ENCODE measurements at places on chromosomes 1 and 21. TPM values are rescaled to one million over a fixed set of nuclear protein-coding genes. Genes with fewer than 3 reads are reported as not detected.

DNA sequence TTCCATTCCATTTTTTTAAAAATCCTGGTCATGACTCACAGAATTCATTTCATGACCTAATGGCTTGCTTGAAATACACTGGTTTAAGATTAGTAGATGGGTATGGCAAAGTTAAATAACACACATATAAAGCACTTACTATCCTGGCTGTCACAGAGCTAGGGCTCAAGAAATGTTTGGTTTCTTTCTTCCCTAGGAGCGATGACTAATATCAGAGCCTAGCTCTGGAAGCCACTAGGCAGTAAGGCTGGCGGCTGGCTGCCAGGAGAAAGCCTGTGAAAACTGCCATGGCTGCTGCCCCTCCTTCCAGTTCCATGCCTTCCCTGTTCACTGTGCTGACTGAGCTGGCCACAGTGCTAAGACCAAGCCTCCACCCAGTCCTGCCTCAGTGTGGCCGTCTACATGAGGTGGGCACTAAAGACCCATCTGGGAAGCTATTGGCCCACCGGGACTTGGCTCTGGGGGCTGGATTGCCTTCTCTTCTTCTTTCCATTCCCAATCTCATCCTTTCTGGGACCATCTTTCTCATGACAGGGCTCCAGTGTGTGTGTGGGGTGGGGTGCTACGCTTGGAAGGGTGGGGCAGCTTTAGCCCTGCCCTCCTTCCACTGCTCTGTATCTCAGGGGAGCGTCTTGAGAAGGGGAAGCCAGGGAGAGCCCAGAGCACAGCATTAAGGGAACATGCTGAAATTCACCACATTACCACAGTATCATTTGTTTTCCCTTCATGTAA lies 10.8 kb upstream of the ASCL5 start:
- no peak for DNase-seq

DNA sequence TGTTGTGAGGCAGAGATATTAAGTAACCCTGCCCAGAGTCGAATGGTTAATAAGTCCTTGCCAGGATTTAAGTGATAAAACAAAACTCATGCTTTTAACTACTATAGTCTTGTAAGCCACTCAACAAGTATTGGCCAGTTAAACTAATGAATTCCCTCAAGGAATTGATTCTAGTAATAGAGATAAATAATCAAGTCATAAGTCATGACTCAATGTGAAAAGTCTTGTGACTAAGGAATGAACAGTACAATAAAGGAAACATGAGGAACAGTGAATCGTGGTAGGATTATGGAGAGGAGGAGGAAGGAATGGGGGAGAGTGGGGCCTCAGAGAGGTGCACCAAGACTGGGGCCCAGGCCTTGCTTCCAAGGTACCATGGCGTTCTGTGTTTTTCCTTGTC lies 104.7 kb downstream of the FGGY start:
- DNase-seq, result no peak

GRCh38 chr21:32448803-32449594 lies 36.5 kb downstream of the EVA1C start:
- DNase-seq, result no peak

GRCh38 chr1:212816567-212817278 lies 25.0 kb downstream of the TATDN3 start:
- DNase-seq, result no peak

- DNase-seq, result no peak
Observed at GRCh38 chr1:209390764-209391163, 192.8 kb upstream of the CAMK1G start.

DNA sequence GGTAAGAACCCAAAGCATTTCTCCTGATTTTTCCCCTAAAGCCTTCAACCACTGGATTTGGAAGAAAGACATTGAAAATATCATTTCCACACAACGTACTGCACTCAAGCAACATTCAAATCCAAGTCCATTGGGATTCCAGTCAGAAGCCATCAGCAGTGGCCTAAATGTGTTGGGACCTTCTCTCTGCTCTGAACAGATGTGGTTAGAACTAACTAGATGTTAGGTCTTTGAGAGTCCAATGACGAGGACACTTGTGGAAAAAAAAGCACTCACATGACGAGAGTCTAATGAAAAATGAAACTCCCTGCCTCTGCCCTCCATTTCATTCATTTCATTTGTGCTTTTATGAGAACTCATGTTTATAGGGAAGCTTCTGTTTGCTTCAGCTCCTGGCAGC lies 382.3 kb downstream of the SIPA1L2 start:
- no peak for DNase-seq

DNA sequence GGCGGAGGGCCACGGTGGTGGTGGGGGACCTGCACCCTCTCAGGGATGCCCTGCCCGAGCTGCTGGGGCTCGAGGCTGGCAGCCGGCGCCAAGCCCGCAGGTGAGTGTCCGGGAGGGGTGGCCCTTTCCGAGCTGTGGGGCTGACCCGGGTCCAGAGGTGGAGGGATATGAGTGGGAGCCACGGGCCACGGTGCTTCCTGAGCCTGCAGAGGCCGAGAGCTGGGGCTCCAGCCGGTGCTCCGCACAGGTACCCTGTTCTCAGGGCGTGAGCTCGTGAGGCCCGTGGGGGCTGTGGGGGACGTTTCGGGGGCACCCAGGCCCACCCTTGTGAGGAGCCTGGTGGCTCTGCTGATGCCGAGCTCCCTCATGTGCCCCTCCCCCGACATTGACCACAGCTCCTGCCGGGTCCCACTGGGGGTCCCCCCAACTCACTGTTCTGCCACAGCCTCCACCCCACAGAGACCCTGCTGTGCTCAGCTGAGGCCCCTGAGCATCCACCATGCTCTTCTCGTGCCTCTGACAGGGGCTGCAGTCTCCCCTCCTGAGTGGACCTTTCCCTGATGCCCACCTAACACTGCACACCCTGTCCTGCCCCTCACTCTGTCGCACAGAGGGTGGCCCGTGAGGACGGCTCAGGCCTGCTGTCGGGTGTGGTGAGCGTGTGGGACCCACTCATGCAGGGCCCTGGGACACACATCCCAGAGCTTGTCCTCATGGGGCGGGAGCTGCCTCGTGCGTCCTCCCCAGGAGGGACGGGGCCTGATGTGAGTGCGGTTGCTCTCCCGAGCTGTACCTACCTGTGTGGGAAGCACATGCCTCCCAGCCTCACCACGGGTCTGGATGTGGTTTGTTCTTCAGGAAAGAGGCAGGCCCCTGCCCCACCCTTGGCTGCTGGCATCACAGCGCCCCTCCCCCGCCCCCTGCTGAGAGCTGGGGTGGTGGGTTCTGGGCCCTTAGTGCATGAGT lies 27.5 kb downstream of the SLX9 start:
- DNase-seq, result no peak

- DNase-seq, result peak; percentile 50
Observed at GRCh38 chr1:22416555-22417454, 34.8 kb upstream of the ZBTB40 start.

DNA sequence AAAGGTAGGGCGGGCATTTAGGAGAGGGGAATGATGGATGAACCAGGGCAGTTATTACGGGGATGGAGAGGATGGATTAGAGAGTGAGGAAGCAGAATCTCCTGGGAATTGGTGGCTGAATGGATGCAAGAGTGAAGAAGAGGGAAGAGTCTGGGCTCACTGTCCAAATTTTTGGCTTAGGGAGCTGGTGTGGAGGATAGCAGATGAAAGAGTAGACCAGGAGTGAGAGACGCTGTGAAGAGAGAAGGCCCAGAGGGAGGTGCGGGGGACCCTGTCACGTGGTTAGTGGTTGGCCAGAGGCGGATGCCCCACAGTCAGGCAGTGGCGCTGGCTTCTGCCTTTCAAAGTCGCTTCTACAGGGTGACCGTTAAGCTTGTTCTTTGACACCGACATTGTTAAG lies 78.4 kb downstream of the PEX14 start:
- DNase-seq, result no peak

DNA sequence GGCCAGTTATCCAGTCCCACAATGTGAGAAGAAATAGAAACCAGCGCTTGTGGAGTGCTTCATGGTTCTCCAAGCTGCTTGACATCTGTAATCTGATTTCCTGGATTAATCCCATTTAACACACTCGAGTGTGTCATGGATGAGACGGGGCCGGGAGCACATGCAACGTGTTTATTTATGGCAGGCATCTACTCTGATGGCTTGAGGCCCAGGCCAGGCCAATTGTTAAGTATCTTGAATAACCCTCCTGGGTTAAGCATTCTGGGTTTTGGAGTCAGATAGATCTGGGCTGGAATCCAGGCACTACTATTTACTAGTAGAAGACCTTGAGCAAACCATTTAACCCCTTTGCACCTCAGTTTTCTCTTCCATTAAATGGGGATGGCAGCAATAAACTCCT lies 37.5 kb upstream of the LAPTM5 start:
- no peak for DNase-seq

DNA sequence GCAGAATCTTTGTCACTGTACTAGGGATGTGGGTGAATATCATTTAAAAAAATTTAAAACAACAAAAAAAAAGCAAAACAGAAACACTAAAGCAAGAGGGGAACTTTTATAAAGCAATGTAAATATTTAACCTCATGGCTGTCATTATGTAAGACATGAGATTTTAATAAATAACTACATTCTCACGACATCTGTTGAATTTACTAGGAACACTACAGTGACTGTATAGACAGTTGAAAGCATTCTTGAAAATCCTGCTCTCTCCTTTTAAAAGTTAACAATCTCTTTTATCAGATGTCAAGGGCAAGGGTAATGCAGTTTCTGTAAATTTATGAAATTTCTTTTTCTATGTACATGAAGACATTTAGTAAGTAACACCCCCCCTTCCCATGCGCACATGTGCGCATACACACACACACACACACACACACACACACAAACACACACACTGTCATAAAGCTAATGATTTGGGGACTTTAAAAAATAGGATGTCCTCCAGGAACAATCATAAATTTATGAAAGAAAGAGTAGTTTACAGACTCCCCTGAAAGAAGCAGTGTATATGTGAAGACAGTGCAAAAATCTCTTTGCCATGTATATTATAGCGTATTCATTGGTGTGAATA lies 51.7 kb downstream of the PROX1 start:
- DNase-seq, result no peak

GRCh38 chr1:32353431-32353830 lies 8.9 kb downstream of the FAM229A start:
- no peak for DNase-seq

- no peak for DNase-seq
Observed at GRCh38 chr1:172378109-172378760, 42.2 kb upstream of the C1orf105 start.

- DNase-seq, result no peak
Observed at GRCh38 chr1:18945401-18945849, 11.1 kb downstream of the IFFO2 start.

- DNase-seq, result no peak
Observed at GRCh38 chr1:201779351-201779880, 49.5 kb upstream of the IPO9 start.

DNA sequence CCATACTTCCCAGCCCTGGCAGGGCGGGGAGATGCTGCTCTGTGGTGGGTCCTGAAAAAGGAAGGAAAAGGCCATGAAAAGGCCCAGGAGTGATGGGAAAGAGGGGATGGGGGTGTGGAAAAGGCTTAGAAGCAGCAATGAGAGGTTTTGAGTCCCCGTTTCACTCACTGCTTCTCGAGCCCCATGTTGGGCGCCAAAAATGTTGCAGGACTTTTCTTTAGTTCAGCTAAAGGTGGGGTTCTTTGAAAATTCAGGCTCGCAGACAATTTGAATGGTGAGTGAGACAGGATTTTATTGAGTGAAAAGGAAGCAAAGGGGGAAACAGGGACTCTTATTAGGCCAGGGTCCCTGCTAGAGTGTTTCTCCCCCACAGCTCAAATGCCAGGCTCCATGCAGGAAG lies 93.1 kb downstream of the MRPS6 start:
- no peak for DNase-seq

GRCh38 chr1:145874646-145875045 lies 11.0 kb downstream of the ANKRD35 start:
- no peak for DNase-seq

- DNase-seq, result peak; percentile 36
Observed at GRCh38 chr1:21344750-21345443, 54.6 kb upstream of the ECE1 start.

GRCh38 chr1:207519505-207520399 lies 23.8 kb downstream of the CR1 start:
- no peak for DNase-seq

- DNase-seq, result no peak
Observed at GRCh38 chr1:168991667-168992475, 114.6 kb upstream of the ATP1B1 start.

GRCh38 chr1:18805150-18805879 lies 54.1 kb downstream of the TAS1R2 start:
- no peak for DNase-seq

DNA sequence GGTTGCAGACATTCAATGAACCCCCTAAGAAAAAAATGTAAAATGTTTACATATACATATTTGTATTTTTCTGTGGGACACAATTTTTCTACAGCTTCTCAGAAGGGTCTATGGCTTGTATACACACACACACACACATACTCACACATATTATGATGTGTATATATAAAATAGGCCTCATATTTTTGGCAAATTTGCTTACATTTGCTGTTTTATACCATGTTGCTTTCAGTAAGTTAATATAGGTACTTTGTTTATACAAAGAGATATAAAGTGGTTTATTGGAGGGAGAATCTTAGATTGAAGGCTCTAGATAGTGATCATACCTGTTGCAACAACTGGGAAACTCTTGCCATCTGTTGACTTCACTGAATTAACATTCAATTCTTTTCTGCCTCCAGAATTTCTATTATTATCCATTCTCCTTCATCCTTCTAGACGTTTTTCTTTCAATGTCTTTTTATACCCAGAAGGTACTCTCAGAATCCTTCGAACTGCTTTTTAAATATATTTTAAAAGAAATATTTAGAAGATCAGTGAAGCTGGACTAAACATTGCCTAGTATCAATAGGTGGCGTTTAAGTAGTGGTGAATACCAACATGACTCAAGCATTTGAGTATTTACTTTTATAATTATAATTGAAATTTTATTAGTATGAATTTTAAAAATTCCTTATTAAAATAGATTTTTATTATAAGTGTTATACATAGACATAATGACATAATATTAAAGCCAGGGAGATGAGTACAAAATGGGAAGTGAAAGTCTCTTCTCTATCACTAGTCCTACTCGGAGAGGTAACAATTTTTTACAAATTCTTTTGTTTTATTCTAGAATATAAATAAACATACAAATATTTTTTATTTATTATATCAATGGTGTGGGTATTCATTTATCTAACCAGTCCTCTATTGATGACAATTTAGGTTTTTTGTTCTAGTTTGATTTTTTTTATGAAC lies 10.2 kb downstream of the CD55 start:
- DNase-seq, result no peak

Gene PADI3
- not detected for total RNA-seq

Gene RBM11
- 1.6 TPM for total RNA-seq

Gene AGPAT3
- 57.7 TPM for total RNA-seq

Gene CFHR5
- not detected for total RNA-seq

Gene WASF2
- total RNA-seq, result 137 TPM

Gene ABCG1
- 3.4 TPM for total RNA-seq

Gene WRAP73
- 27.0 TPM for total RNA-seq

Gene RNF186
- not detected for total RNA-seq

Gene PEAR1
- total RNA-seq, result not detected

Gene GORAB
- total RNA-seq, result 20.0 TPM

Gene FMOD
- not detected for total RNA-seq

Gene SOX13
- total RNA-seq, result not detected

Gene TMEM52
- 0.51 TPM for total RNA-seq

Gene STUM
- total RNA-seq, result 0.34 TPM

All from activated B cell treated with CpG ODN at 0.5 μM for 24 hours (primary cell).